Pulmonary artery endothelial cell (primary cell): ENCODE measurements at places on chromosomes 2 and 18. TPM values are rescaled to one million over a fixed set of nuclear protein-coding genes. Genes with fewer than 3 reads are reported as not detected.

The SNRNP27 gene
- total RNA-seq: 25.5 and 42.0 TPM in 2 replicates

The NXPH2 gene
- not detected in 2 replicates for total RNA-seq

The CDH2 gene
- total RNA-seq: 31.6 and 36.5 TPM in 2 replicates

- no peak for DNase-seq
These were observed 27.6 kb upstream of the CALCRL start for GRCh38 chr2:187475499-187476248.

DNA sequence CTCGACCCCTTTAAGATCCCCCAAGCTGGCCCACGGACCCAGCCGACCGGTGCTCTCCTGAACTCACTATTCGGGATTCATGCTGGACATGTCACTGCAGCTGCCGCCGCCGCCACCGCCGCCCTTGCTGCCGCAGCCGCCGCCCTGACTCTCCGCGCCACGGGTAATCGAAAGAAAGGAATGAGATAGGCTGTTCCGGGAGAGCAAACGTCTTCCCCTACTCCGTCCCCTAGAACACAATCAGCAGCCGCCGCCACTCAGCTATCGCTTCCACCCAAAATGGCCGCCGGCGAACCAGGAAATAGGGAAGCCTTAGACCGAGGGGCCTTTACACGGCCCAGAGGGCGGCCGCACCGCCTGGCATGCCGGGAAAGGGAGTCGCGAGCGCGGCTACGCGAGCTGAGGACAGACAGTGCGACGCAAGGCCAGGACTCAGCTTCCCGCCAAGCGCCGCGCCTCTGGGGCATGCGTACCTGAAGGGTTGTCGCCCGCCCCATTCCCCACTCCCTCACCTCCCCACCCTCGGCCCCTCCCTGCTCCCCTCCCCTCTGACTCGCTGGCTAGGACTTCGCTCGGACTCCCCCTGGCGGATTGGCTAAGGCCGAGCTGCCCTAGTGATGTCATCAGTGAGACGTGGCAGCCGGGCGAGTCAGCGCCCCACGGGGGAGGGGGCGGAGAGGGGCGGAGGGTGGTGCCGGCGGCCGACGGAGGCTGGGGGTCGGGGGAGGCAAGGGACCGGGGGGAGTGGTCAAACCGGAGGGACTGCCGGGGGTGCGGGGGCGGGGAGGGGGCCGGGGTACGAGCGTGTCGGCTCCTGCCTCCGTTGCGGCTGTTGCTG, at the start of gene RAB1A:
Gene RAB1A, minus strand, starts transcription at position 281 of the 838 bp plus-strand sequence. Its CDS starts 191 bp downstream, at position 90.
- peak; percentile 99 for DNase-seq
